ENCODE measurements at places on chromosomes 3 and 15.

- DNase-seq, result no peak
Observed at GRCh38 chr15:90563463-90563862, 33.7 kb downstream of the CRTC3 start.

DNA sequence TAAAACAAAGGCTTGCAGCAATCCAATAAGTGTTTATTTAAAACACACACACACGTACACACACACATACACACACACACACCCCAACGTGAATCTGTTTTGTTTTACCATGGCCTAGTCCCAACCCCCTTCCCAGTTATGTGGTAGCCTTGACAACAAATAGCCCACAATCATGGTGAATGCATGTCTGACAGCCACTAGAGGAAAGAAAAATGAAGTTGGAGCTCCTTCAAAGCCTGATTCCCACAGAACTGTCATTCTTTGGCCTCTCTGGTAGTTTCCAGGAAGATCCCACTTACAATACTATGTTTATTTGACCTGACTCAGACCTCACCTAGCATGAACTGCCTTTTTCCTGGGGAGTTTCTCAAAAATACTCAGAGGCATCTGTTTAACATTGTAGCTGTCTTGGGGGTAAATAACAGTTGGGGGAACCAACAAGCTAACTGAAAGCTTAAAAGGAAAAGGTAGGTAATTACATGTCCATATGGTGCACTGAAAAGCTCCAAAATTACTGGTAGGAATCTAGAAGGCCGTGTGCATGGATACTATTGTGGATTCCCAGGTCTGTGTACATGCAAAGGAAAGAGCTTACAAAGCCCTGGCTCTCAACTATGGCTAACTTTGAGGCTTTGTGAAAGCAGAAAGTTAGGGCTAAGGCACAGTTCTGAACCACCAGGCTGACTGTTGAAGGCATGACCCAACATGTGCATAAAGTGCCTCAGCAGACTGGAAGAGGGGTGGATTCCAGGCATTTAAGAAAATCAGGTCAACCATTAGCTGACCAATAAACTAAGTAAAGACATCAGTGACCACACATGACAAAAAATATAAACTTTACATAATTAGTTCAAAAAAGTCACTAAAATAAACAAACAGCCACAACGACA is 65.3 kb downstream of the FAIM start:
- no peak for DNase-seq

DNA sequence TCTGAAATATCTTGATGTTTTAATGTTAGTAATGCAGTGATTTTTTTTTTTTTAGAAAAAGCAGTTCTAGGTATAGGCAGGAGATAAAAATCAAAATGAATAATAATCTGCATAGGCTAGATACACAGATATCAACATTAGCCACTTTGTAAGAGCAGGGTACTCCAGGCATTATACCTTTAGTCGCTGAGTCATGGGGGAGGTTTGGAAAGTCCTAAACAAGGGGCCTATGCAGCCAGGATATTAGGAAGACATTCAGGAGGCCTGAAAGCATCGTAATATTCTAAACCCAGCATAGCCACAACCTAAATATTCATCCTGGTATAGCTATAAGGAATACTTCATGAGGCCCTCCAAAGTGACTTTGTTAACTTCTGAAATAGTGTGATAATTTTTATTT is 258.1 kb upstream of the NECTIN3 start:
- DNase-seq, result no peak

DNA sequence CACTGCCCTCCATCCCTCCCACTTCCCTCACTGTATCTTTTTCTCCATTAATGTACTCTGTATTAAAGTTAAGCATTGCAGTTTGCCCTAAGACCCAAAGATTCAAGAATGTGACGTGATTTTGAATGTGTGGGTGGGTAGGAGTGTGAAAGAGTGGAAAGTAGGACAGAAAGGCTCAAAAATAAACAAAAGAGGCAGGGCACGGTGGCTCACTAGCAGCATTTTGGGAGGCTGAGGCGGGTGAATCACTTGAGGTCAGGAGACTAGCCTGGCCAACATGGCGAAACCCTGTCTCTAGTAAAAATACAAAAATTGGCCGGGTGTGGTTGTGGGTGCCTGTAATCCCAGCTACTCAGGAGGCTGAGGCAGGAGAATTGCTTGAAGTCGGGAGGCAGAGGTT is 18.4 kb downstream of the TFRC start:
- no peak for DNase-seq

DNA sequence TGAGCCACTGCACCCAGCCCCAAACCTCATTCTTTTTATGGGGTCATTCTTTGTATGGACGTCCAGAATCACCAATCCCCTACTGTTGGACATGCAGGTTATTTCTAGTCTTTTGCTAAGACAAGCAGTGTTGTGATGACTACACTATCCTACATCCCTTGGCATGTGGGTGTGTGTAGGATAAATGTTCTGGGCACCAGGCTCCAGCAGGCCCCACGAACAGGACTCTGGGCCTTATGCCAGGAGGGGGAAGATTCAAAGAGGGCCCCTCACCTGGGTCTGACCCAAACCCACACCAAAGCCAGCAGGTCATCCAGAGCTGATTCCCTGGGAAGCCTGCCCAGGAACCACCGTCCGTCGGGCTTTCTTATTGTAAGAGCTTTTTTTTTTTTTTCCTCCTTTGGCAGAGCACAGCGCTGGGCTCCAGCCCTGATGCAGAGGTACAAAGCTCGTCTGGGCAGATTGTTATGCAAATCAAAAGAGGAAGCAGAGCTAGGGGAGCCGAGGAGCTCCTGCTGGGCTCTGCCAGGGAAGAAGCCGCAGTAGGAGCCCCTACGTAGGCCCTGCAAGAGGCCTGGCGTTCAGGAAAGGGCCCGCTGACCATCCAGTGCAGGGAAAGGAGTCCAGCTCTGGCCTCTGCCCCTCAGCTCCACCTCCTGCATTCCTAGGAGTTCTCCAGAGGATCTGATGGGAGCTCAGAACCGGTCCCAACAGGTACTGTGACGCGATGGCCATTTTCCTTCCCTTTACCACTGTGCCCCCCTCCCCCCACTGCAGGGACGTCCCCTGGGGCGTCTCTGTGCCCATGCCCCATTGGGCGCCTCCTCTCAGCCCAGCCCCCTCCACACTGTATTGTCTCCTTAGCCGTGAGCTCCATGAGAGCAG is 29.0 kb upstream of the FURIN start:
- DNase-seq, result no peak

DNA sequence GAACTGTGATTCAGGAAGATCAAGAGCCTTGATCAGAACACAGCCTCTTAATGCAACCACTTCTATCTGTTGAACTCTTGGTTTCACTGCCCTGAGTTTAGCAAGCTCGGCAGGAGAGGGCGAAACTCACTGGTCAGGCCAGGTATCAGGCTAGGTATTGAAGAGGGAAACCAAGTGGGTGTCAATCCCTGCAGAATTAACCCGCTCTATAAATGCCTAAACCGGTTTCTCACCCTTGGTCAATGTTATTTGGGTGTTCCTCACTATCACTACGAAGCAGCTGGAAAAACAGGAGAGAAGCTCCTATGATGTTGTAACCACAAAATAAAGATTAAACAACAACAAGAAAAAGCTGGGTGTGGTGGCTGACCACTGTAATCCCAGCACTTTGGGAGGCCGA is 23.9 kb downstream of the LIPH start:
- DNase-seq, result no peak

DNA sequence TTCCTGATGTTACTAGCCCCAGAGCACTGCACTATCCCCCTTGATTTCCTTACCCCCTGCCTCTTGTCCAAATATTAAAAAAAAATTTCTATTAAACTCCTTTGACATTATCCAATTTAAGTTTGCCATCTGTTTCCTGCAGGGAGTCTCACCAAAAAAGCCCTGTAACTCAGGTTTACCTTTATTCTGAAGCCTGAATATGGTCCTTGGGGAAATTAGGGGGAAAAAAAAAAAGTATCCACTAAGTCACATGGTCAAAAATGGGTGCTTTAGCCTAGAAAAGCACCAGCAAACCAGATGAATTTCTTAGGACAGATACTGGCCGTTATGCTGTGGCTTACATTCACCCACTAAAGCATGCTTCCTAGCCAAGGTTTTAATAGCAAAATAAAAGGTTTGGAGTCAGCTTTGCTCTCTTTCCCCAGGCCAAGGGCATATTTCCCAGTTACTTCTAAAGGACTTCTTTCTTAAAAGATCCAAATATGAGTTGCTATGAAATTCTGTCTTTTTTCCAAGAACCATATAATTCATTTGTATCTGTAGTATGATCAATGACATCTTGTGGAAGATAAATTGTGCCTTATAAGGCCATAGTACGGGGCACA is 394.9 kb downstream of the LSAMP start:
- no peak for DNase-seq

- DNase-seq, result no peak
Observed at GRCh38 chr3:41683666-41684350, 278.1 kb downstream of the ULK4 start.

GRCh38 chr3:56787258-56787775 is 14.4 kb downstream of the ARHGEF3 start:
- DNase-seq, result no peak

DNA sequence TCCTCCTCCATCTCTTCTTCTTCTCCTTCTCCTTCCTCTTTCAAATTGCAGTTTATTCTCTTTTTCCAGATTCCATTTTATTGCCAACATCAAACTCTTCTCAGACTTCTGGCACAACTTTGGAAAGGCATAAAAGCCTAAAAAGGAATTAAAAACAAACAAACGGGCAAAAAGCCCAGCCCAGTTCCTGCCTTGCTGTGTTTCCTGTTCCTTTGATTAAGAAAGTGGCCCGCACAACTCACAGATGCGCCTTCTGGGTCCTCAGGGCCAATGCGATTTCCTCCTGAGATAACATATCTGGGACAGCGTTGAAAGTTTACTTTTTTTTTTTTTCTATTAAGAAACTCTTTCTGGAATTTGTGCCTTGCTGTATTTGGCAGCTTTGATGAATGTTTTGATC is 158.7 kb upstream of the UBE3A start:
- no peak for DNase-seq

GRCh38 chr3:64203216-64203615 is 22.1 kb downstream of the PRICKLE2 start:
- DNase-seq, result no peak

DNA sequence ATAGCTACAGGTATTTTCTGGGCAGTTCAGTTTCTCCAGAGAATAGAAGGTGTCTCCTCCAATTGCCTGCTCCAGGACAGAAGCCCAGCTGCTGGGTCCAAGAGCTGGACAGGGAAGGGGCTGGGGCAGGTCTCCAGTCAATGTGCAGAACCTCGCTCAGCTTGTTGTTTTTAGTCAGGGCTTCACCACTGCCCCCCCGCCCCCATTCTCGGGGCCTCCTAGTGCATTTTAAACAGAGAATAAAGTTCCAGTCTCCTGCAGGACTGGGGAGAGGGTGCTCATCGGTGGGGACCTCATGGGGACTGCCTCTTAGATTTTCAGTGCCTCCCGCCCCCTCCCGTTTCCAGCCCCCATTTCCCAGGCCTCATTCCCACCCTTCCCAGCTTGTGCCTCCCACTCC is 216.6 kb downstream of the XXYLT1 start:
- DNase-seq, result no peak

- DNase-seq, result no peak
Observed at GRCh38 chr3:105006164-105006563, 360.5 kb upstream of the ALCAM start.

DNA sequence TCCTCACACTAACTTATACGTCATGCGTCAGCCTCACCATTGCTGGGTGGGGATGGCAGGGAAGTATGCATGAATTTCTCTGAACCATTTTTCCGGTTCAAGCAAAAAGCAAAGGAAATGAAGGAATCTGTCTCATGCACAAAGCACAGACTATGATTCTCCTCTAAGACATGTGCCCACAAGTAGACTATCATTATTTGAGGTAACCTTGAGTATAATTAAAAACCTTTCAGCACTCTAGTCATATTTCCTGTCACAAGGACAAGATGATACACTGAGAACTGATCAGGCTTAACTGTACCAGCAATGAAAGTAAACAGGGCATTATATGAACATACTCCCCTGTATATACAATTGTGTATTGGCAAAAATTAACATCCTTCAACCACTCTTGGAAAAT is 56.7 kb upstream of the TSC22D2 start:
- no peak for DNase-seq

DNA sequence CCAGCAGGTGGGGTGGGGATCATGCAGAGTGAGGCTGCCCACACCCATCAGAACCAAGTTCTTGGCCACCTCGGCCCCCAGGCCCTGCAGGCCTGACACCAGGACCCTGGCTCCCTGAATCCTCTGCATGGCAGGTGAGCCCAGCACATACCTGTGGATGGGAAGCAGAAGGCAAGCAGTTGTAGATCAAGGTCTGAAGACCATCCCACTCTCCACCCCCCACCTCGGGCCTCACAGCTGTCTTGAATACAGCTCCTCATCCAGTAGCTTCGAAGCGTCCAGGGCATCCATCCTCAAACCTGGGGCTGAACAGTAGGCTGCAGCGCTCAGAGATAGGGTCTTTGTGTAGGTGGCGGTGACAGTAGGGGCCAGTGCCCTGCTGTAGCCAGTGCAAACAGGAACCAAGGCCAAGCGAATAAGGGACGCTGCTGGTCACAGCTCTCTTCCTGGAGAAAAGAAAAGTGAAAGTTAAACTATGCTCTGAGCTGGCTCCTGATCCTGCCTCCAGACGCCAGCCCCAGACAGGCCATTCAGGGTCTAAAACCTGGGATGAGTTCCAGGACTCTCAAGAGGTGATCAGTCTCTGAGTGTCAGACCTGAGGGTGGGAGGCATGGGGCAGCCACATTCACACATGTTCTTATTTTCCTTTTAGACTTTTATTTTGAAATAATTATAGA is at the start of gene UBA7:
Gene UBA7 (minus strand): TSS at position 457 of the 678 bp plus-strand sequence. CDS start 166 bp downstream, at position 291.
- DNase-seq, result no peak

GRCh38 chr15:96232335-96232734 is 98.2 kb upstream of the NR2F2 start:
- DNase-seq, result no peak

DNA sequence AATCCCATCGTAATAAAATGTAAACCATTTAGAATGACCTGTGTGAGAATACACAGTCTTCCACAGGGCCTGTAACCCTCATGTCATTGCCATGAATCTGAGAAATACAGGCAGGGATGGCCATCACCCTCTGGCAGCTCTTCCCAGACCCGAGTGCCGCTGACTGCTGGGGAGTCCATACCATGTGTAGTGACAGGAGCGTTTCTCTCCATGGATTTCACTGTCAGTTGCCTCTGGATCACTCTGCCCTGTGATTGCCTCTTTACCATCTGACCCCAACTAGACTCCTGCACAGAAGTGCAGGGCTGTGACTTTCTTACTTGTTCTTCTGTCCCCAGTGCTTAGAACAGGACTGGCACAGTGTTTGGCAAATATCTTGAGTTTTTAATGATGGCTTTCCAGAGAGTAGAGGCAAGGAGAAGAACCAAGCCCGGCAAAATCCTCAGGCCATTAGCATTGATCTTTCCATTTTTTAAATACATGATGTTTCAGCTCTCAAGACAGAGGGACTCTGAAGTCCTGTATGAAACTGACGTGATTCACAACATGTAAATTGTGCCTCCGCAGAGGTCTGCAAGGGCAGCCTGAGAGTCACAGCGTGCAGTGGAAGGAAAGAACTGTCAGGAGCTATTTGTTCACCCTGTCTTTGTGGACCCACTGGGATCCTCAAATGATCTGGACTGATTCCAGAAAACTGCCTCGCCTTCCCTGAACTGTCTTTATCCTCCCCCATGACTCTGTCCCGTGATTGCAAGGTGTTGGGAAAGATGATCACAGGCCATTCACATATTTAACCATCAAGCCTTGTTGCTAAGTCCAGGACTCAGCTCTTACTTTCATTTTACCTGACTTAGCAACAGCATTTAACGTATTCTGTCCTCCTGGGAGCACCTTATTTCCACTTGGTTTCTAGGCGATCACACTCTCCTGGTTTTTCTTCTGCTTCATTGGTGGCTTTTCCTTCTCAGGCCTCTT is 354.9 kb downstream of the EPHB1 start:
- DNase-seq, result no peak

- DNase-seq, result no peak
Observed at GRCh38 chr15:43899928-43900327, 73.1 kb downstream of the WDR76 start.

All from stimulated activated CD4-positive, alpha-beta T cell treated with anti-CD3 and anti-CD28 coated beads, TNF-alpha, amount 100 ng/mL, for 1 hour (primary cell).